ENCODE measurements at places on chromosomes 4 and X. TPM values are rescaled to one million over a fixed set of nuclear protein-coding genes. Genes with fewer than 3 reads are reported as not detected.

GRCh38 chrX:38893441-38893840, 92.2 kb downstream of the MID1IP1 start:
- DNase-seq = no peak

DNA sequence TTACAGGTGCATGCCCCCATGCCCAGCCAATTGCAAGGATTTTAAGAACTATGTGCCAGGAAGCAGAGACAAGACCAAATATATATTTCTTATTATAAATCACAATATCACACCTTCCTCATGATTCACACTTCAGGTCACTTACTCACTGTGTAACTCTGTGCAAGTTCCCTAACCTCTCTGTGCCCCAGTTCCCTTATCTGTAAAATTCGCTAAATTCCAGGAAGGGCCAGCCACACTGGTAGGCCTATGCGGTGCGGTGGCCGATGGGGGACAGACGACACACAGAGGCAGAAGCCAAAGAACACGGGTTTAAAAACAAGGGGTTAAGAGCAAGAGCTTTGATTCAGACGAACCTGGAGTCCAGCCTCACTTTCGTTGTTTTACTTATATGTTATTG, 2.8 kb downstream of the TRIM2 start:
- DNase-seq = no peak

- DNase-seq = no peak
These were observed 590.0 kb downstream of the FSTL5 start for GRCh38 chr4:161573836-161574235.

DNA sequence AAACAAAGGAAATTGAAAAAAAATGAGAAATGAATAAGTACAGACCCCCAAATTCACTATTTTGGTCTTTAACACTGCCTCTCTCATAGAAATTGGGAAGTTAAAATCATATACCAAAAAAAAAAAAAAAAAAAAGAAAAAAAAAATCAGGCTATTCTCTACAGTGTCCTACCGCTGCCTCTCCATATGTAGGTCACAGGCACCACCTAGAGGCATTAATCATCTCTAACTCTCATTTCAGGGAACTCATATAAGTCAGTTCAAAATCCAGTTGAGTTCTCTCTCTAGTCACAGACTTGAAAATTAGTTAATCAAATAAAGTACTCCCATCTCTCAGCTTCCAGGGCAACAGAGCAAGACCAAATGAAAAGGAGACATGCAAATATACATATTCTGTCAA, 47.9 kb downstream of the COX18 start:
- no peak for DNase-seq

DNA sequence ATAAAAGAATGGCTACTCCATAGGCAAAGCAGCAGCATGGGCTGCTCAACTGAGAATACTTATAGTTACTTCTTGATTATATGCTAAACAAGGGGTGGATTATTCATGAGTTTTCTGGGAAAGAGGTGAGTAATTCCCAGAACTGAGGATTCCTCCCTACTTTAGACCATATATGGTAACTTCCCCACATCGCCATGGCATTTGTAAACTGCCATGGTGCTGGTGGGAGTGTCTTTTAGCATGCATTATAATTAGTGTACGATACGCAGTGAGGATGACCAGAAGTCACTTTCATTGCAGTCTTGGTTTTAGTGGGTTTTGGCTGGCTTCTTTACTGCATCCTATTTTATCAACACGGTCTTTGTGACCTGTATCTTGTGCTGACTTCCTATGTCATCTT, 141.5 kb downstream of the MAGEB17 start:
- DNase-seq = no peak

- no peak for DNase-seq
These were observed 203.5 kb downstream of the PRDM5 start for GRCh38 chr4:120718979-120719566.

The LGI2 gene
- total RNA-seq = 4.8 TPM

DNA sequence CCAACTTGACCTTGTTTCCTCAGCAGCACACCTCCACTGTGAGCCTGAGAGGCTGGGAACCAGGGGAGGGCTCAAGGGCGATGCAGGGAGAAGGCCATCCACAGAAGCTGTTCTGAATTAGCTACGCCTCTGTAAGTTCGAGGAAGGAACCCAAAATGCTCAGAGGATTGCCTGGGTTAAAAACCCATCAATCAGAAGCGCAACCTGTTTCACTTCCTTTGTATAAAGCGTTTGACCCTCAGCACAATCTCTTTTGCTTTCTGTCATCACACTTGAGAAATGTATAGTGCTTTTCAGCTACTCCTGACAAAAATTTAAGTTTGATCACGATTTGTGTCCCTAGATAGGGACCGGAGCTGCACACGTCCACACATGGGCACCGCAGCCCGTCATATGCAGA, 48.0 kb upstream of the MAP3K15 start:
- DNase-seq = no peak

- no peak for DNase-seq
These were observed 437.7 kb upstream of the FRG1 start for GRCh38 chr4:189502841-189503435.

GRCh38 chr4:1541449-1542225, 135.4 kb upstream of the NKX1-1 start:
- no peak for DNase-seq

DNA sequence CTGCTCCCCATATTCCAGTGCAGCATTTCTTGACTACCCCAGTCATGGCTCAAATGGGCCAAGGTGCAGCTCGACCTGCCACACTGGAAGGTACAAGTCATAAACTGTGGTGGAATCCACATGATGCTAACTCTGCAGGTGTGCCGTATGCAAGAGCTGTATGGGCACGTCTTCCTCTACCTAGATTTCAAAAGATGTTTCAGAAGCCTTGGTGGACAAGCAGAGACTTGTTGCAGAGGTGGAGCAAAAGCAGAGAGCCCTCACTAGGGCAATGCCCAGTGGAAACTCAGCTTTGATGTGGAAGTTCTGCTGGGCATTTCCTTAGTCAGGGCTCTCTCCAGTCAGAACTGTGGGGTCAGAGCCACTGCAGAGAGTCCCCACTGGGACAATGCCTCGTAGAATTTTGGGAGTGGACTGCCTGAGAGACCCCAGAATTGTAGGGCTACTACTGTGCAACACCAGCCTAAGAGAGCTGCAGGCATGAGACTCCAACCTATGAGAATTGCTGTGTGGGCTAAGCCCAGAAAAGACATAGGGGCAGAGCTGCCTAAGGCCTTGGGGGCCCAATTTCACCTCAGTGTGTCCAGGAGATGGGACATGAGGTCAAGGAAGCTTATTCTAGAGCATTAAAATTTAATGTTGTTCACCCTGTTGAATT, 65.7 kb downstream of the BEX3 start:
- DNase-seq = no peak

- DNase-seq = peak; percentile 57
These were observed 531 bp downstream of the CAMK2D start for GRCh38 chr4:113760795-113761619.

The RAB9B gene
- 2.7 TPM for total RNA-seq

DNA sequence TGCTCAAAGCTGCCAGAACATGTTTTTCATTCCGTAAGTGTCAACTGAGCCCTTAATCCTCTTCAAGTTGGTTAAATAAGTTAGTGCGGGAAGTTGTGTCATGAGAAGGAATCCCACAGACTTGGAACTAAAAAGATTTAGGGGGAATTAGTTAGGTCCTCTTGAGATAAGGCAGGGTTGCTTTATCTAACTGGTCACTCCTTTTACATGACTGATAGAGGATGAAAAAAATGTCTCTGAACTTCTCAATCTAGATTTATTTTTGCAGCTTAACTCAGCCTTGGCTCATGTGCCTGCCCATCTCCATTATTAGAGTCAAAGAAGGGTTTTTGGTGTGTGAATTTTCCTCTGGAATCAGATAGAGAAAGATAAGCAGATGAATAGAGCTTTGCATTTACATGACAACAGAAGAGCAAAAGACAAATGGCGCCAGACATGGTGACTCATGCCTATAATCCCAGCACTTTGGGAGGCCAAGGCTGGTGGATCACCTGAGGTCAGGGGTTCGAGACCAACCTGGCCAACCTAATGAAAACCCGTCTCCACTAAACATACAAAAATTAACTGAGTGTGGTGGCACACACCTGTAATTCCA, 882.9 kb downstream of the RPA4 start:
- DNase-seq = no peak

The NDNF gene
- 10.6 TPM for total RNA-seq

DNA sequence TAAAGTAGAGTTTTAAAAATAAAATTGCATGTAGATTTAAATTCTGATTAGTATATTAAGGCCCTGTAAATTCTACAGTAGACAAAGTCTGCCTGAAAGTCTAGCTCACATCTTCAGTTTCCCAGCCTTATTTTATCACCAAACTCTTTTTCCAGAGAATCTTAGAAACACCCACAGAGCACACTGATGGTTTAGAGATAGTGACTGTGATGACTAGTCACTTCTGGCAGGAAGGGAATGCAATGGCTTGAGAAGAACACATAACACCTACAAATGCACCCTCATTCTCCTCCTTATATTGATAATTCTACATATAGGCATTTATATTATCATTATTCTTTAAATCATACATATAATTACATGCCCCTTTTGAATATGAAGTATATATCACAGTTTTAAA, 232.9 kb downstream of the ARAP2 start:
- no peak for DNase-seq

- DNase-seq = no peak
These were observed 80.4 kb downstream of the PDLIM5 start for GRCh38 chr4:94531991-94532789.

DNA sequence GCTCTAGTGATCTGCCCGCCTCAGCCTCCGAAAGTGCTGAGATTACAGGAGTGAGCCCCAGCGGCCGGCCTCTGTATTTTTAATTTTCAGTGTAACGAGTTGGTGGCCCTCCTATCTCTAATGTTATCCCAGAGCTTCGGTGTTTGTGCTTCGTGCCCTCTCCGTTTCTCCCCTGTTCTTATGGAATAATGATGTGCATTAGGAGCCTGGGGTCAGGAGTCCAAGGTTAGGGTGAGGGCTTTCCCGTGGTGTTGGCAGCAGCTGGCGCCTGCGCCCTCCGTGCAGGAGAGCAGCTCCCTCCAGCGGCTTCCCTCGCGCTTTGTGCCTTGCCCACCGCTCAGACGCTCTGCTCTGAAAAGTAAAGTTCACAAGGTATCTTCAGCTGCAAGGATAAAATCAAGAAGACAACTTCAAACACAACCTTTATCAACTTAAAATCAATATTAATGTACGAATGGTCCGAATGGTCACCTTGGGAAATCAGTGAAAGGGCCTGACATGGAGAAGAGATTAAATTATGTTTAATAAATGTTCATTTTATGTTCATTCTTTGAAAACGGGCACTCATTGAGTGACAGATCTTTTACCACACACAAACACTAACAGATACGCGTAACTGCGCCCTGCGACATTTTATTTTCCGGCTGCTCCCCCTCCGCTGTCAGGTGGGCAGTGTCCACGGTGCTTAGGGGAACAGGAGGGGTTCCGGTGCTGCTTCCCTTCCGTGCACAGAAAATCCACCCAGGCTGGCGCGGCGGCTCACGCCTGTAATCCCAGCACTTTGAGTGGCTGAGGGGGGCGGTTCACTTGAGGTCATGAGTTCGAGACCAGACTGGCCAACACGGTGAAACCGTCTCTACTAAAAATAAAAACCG, 62.4 kb downstream of the TRAPPC11 start:
- DNase-seq = no peak

- DNase-seq = no peak
These were observed 217.7 kb upstream of the VEGFC start for GRCh38 chr4:177010418-177010817.

- DNase-seq = no peak
These were observed 644.7 kb upstream of the PCDH10 start for GRCh38 chr4:132504438-132504837.

GRCh38 chr4:132479543-132479942, 669.6 kb upstream of the PCDH10 start:
- no peak for DNase-seq

GRCh38 chr4:11483046-11483445, 54.4 kb upstream of the HS3ST1 start:
- no peak for DNase-seq

- no peak for DNase-seq
These were observed at the start of gene SPANXN4 for GRCh38 chrX:143025628-143026027. TSS of gene SPANXN4 (plus strand) at chrX:143025928. CDS start at chrX:143026015, 87 bp downstream.

DNA sequence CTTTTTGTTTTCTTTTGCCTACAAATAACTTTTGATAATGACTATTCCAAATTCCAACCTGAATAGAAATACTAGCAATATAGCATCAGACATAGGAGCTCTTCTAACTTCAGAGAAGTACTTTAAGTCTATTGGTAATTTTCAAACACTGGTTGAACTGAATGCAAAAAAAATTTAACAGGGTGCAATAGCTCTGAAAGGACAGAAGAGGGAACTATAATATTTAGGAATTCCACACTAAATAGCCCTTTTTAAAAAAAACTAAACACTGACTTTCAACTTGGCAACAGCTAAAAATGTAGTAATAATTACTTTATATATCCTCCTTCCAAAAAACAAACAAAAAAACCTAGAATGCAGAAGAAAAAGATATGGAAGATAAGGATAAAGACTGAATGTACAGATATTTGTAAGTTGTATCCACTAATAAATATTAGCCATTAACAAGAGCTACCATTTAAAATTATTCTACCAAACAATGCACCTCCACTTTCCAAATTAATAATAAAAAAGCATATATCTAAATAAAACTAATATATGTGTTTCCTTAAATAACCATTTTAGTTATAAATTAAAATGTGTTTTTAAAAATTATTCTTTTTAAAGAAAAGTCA, 81.4 kb downstream of the FBXW7 start:
- DNase-seq = no peak

The TRPC5OS gene
- total RNA-seq = not detected

The ENAM gene
- not detected for total RNA-seq

The SNCA gene
- total RNA-seq = 150 TPM

The ADAMTS3 gene
- 1.9 TPM for total RNA-seq

- no peak for DNase-seq
These were observed 42.8 kb downstream of the BCORL1 start for GRCh38 chrX:130025256-130025655.

GRCh38 chrX:2468261-2469195, 32.2 kb downstream of the DHRSX start:
- no peak for DNase-seq

DNA sequence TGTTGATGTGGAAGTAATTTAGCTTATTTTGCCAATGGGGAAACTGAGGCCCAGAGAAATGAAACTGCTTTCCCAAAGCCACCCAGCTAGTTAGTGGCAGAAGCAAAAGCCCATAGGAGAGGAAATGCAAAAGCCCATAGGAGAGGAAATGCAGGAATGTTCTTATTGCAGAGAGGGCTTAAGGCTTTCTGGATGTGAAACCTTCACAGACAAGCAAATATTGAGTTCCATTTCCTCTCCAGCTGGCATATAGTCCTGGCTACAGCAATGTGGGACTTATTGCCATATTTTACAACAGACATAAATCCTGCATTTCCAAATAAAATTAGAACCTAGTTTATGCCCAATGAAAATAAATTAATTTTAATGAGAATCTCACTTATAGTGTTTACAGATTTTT, 69.7 kb downstream of the TMEM154 start:
- no peak for DNase-seq

Data from tibial nerve (tissue), 4 donors.